ENCODE measurements at places on chromosomes 16 and 17.

- no peak for DNase-seq
These were observed 1.4 kb downstream of the DDX42 start for GRCh38 chr17:63775420-63775819.

GRCh38 chr16:81035975-81036750 lies 521 bp downstream of the ATMIN start:
- no peak for DNase-seq

- no peak for DNase-seq
These were observed 22.1 kb upstream of the SPNS2 start for GRCh38 chr17:4476511-4477070.

DNA sequence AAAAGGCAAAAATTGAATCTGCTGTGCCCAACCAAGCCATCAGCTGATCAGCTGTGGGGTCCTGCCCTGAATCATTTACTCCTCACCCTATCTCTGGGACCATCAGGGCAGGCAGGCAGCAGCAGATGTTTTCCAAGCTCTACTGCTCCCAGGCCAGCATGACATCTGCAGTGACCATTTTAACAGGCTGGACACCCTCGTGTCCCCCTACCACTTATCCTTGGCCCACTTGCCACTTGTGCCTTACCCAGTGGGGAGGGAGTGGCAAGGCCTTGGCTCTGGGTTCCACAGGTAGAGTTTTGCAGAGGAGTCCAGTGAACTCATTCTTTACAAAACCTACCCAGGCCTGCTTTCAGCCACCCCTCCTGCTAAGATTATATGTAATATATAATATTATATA lies 12.0 kb upstream of the CA4 start:
- no peak for DNase-seq

GRCh38 chr16:88439016-88439415 lies 14.1 kb upstream of the ZFPM1 start:
- no peak for DNase-seq

DNA sequence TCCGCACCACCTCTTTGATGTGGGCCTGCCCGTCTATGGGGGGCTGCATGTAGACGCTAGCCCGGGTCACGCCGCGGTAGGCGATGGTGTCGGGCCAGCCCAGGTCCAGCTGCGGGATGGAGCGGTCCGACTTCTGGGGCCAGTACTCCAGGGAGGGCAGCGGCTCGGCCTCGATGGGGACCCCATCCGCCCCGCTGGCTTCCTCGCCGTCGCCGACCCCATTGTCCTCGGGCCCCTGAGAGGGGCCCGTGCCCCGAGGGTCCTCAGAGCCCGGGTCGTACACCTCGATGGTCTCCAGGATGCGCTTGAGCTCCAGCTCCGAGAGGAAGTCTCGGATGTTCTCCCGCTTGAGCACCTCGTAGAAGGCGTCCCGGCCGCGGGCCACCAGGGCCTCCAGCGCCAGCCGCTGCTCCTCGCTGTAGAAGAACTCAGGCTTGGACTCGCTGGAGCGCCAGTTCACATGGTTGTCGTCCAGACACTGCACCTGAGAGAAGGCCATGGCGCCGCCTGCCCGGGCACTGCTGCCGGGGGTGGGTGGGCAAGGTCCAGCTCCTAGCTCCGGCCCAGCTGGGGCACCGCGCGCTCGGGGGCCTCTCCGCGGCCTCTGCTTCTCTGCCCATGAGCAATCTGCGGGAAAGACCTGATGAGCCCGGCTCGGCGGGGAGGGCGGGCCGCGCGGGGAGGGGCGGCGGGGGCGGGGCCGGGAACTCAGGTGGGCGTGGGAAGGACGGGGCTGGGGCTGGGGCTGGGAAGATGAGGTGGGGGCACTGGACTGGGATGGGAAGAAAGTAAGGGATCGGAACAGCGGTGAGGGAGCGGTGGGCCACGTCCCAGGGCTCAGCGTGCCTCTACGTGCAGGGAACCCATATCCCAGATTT lies 782 bp downstream of the FAM83G start:
- peak; percentile 41 for DNase-seq

GRCh38 chr16:84643180-84643583 lies 5.1 kb upstream of the KLHL36 start:
- DNase-seq, result no peak

DNA sequence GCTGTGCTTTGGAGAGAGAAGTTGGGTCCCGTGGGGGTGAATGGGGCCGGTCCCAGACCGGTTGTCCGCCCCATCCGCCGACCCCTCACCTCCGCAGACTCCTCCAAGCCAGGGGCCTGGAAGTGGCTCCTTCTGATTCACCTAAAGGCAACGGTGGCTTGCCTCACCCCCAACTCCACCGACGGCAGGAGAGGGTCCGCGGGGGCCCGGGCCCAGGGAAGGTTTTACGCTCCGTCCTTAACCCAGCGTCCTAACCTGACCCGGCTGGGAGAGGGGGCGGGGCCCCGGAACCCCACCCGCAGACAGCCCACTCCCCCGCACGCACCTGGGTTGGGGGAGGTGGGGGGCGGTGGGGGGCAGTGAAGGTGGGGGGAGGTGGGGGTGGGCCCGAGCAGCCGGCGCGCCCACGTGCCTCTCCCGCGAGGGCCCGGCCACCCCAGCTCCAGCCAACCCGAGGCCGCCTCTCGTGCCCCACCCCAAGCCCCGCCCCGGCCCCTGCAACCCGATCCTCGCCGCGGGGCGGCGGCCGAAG lies 12.7 kb upstream of the CD300A start:
- DNase-seq, result no peak

DNA sequence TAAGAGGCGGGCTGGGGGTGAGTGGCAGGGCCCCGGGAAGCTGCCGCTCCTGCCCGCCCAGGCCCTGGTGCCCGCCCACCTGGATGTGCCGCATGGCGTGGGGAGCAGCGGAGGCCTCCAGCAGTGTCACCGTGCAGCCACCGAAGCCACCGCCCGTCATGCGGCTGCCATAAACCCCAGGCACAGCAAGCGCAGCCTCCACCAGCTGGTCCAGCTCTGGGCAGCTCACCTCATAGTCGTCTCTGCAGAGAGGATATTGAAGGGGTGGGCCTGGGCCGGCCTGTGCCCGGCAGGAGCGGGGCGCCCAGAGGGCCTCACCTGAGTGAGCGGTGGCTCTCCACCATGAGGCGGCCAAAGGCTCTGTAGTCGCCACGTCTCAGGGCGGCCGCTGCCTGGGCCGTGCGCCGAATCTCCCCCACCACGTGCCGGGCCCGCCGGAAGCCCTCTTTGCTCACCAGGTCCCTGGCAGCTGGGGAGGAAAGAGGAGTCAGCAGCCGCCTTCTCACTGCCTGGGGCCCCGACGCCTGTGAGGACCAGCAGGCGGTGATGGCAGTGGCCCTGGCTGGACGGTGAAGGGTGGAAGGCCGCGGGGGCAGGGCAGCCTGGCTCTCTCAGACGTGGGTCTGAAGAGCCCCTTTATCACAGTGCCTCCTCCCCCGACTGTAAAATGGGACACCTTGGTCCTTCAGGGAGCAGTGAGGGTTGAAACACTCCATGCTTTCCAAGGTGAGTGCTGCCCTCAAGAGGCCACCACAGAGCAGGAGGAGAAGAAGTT lies 6.7 kb downstream of the GALK1 start:
- no peak for DNase-seq

DNA sequence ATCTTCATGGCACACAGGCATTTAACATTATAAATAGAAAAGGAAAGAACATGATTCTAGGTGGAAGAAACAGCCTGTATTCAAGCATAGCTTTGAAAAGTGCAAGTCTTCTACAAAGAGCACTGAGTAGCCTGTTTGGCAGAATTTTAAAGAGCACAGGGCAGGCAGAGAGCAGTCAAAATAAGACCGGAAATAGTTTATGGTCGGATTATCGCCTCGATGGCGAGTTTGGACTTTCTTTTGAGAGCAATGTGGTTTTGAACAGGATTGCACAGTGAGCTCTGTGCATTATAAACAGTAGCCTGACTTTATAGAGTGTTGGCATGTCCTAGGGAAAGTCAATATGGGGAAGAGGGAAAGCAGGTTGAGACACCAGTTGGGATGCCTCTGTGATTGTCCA lies 6.2 kb upstream of the TMEM100 start:
- DNase-seq, result no peak

DNA sequence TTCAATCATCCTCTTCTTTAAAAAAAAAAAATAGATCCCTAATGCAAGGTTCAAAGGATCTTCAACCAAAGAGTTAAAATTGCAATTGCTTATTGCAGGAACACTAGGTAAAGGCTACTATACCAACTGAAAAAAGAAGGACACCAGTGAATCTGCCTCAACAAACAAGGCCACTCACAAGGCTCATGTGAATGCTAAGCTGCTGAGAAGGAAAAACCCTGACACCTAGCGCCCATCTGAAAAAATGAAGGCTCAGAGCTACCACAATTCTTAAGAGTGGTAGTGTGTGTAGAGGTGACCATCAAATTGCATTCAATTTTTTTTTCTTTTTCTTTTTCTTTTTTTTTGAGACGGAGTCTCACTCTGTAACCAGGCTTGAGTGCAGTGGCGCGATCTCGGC lies 201.6 kb upstream of the C17orf78 start:
- DNase-seq, result no peak

- DNase-seq, result no peak
These were observed 18.1 kb upstream of the DLX3 start for GRCh38 chr17:50013079-50013478.

GRCh38 chr16:85289760-85290625 lies 177.7 kb upstream of the CIBAR2 start:
- DNase-seq, result no peak

DNA sequence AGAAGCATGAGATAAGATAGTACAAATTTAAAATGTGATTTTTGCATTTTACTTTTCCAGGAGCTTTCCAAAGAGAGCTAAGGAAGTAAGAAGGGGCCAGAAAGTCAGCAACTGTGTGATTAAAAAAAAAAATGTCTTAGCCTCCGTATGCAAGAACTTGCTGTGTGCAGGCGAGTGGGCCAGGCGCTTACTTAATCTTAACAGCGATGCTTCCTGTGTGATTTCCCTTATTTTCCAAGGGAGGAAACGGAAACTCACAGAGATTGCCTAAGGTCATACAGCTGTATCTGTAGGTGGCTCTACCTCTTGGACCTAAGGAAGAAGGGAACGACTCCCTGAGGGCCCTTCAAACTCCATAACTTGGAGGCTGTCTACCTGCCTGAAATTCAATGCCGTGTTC lies 11.1 kb downstream of the HS3ST3B1 start:
- no peak for DNase-seq

GRCh38 chr17:79774561-79774975 lies 3.4 kb upstream of the CBX2 start:
- DNase-seq, result no peak

Data from cortex of kidney (tissue), 1 donor.